ENCODE measurements at places on chromosomes 1 and 21.

DNA sequence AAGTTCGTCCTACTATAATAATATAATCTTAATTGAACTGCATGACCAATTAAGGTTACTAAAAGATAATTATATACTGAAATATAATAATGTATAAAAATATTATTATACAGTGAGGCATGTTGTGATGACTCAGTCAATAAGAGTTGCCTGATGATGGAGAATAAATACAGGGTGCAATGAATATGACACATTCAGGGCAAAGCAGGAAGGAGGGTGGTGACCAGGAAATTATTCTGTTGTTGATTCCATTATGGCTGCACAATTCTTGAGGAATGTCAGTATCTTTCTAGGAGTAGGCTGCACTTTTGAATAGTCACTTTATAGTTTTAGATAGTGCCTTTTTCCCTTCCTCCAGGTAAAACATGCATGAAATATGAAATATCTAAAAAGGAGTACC, 46.4 kb upstream of the RGS21 start:
- no peak for DNase-seq

DNA sequence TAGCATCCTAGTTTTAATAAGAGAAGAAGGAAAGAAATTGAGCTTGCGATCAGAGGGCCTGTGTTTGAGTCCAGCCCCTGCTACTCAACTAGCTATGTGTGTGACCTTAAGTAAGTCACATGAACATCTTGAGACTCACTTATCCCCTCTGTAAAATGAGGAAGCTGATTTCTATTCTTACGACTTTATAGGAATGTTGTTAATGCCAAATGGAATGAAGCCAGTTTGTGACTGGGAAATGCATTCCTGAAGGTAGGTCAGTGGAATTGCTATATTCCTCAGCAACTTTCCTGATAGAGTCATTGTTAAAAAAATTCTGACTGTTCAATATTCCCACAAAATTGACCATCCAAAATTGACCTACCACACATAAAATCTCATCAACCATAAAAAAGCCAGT, 14.9 kb downstream of the FASLG start:
- DNase-seq, result no peak

GRCh38 chr21:15631342-15631741, 98.4 kb upstream of the USP25 start:
- no peak for DNase-seq

GRCh38 chr1:116855773-116856201, 53.9 kb upstream of the PTGFRN start:
- DNase-seq, result peak; percentile 16

DNA sequence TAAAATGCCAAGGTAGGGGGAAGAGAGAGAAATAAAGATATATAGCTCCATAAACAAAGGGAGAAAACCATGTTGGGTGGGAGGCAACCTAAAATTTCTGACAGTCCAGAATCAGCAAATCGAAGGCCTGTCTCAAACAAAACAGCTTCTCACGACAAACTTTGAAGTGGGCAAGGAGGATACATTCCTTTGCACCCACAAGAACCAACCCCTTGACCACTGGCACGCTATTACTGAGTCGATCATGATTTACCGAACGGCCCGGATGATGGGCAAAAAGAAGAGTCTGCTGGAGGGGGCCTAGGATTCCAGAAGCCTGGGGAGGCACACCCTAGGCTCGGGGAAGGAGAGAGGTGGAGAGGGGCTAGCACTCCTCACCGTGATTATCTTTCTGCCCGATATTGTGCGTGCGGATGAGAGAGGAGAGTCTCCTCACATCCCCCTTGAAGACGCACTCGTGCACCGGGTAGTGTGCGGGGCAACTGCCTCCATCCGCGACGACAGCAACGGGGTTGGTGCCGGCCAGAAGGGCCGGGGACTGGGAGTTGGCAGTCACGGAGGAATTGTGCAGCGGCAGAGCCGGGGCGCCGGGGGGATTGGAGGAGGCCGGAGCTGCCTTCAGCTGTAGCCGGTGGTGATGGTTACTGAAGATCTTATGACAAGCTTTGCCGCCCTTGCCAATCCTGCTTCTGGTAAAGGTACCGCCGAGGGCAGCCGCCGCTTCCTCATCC, 756 bp downstream of the ANKRD13C start:
- DNase-seq, result no peak
